ENCODE measurements at places on chromosomes 12 and 14.

DNA sequence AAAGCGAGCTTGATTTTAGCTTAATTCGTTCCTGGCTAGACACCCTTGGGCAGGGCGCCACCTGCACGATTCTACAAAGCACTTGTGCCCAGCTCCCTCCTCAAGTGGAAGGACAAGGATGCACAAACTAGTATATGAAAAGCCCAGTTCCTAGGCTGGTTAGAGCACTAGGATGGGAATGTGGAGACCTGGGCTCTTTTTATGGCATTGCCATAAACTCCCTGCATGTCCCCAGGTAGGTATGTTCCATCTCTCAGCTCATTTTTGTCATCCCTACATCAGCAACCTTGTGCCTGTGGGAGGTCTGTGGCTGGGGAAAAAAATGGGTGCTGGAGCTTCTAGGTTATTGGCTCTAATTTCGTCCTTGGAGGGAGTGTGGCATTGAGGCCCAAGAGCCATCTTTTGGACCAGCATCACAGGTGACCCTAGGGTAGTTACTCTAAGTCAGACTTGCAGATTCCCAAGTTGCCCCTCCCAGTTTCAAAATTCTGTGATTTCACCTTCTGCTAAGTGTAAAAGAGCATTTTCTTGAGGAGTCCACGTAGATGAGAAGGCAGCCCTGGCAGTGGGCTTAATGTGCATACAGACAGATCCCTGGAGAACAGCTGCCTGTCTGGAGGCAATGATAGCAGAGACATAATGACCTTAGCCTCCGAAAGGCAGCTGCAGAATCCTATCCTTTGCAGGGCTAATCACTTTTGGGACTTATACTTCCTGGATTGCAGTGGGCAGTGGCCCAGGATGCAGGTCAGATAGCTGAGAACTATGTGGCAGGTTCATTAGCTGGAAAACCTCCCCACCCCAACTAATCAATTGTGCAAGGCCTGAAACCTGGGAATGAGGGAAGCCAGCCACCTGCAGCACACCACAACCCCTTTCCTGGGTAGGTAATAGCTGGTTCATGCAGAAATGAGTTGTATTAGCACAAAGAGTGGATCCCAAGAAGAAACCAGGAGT, 47.6 kb upstream of the BDKRB2 start:
- DNase-seq, result no peak

DNA sequence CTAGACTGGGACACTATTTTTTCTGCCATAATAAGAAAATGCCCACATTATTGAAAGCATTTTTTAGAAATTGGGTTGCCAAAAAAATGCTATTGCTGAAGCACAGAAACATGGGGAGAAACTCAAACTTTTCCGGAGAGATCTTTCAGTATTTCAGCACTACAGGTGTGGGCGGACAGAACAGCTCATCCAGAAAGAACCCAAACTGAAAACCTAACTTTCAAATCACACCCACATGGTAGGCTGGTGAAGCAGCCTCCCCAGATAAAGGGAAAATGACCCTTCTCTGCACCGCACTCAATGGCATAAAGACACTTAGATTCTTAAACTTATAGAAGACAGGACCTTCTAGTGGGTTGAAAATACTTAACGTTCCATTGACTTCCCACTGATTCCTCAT, 62.3 kb upstream of the TMPO start:
- DNase-seq, result no peak

DNA sequence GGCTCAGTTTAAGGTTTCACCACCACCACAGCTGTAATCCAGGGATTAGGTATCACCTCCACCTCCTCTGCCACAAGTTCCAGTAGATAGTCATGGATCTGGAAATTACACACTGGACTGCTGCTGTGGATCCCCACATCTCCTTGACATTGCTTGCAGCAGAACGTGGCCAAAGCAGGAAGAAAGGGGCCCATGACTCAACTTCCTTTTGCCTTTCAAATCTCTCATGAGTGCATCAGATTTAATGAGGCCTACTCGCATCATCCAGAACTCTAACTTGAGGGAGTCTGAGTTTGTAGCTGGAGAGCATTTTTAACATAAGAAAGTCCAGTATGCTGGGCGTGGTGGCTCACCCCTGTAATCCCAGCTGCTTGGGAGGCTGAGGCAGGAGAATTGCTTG, 29.2 kb upstream of the TMED10 start:
- no peak for DNase-seq

- DNase-seq, result no peak
These were observed 41.5 kb upstream of the GLIPR1 start for GRCh38 chr12:75439048-75439447.

- DNase-seq, result no peak
These were observed 222.9 kb downstream of the SLC15A4 start for GRCh38 chr12:128600886-128601285.

GRCh38 chr12:6346942-6347341, 5.1 kb upstream of the TNFRSF1A start:
- no peak for DNase-seq

GRCh38 chr12:21301-22189, 45.0 kb upstream of the IQSEC3 start:
- no peak for DNase-seq

- DNase-seq, result no peak
These were observed 364.8 kb downstream of the TMEM121 start for GRCh38 chr14:105891221-105891602.

DNA sequence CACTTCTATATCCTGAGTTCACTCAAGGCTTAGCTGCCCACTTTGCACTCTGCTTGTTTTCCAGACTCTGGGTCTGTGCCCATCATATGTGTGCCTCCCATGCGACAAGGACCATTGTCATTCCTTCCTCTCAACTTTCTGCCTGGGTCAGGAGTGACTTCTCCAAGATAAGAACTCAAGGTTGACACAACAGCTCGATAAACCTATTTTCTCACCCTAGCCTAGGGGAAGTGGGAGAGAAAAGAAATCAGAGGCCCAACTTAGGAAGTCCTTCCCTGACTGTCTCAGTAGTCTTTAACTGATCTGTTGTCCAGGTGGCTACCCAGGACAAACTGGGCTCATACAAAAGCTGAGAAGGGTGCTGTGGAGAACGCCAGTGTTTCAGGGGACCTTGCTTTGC, 1.7 kb downstream of the SMUG1 start:
- no peak for DNase-seq

GRCh38 chr12:33605757-33606156, 166.1 kb upstream of the SYT10 start:
- DNase-seq, result no peak

- no peak for DNase-seq
These were observed 479.8 kb downstream of the FUT8 start for GRCh38 chr14:65892315-65892714.

GRCh38 chr14:66239589-66239988, 246.6 kb upstream of the CCDC196 start:
- no peak for DNase-seq

GRCh38 chr14:21279783-21280182, at the start of gene RPGRIP1:
Gene RPGRIP1, plus strand, starts transcription at chr14:21280083. Its CDS starts 7,894 bp downstream, at chr14:21287977.
- no peak for DNase-seq

DNA sequence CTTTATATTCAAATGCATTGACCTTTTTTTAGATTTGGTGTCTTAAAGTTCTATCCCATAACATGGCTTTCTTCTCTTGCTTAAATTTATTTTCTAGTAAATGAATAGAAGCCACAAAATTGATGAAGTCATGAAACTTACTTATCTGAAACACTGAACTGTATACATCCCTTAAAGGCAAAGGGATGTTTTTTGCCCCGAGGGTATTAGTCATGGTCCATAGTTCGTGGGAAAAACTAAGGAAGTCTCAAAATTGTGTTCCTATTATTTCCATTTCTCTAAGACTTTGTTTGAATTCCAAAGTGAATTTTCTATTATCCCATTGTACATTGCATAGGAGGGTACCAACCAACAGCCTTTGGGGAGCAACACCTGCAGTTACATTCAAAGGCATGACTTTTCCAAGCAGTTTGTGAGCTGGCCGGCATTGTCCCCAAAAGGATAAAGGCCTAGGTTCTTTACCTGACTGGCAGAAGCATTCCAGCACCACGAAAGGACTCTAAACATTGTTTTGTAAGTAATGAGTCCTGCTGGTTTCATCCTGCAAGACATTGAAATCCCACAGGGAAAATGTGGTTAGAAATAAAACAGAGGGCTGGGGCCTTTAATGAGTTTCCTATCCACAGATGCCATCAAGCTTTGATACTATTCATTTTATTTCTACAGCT, 473.5 kb downstream of the PRKD1 start:
- no peak for DNase-seq

DNA sequence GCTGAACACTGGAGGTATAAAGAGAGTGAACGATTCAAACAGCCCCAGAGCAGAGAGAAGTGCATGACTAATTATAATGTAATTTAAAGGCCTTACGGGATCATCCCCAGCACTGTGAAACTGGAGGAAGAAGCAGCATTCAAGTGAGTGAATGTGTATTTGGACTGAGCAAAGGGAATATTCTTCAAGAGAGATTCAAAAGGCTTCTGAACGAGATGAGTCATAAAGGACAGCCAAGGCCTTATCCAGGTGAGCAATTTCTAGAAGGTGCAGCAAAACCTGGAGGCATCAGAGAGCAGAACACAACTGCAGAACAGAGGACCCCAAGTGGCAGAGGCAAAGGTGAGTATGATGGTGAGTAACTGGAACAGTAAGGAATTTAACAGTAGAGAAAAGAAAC, 127.2 kb downstream of the BCAT1 start:
- DNase-seq, result no peak

- no peak for DNase-seq
These were observed 5.0 kb upstream of the C1RL start for GRCh38 chr12:7114008-7114407.

- DNase-seq, result no peak
These were observed 166.7 kb downstream of the RAD51B start for GRCh38 chr14:67986131-67986841.

DNA sequence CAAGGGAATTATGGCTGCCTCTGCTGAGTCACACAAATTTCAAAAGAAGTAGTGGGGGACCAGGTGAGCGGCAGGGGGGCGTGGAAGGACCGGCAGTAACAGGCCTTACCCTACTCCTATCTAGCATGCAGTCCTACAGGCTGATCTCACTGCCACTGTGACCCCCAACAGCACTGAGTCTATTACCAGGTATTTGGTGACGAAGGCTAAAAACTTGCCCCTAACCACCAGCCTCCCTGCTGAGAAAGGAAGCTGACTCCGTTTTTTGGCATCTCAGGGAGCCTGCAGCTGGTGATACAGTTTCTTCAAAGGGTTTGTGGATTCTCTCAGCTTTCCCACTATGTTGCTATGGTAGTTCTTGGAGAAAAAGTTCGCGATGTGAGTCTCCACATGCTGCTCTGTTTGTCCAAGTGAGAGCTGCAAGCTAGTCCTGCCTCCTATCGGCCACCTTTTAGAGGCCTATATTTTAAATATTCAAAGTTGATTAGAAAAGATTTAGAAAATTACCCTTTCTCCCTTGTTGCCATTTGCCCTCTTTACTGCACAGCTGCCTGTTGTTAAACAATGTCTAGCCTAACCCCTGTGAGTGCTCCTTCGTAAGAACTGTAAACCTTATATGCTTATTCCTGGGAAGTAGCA, 57.1 kb upstream of the SLCO1B1 start:
- no peak for DNase-seq

DNA sequence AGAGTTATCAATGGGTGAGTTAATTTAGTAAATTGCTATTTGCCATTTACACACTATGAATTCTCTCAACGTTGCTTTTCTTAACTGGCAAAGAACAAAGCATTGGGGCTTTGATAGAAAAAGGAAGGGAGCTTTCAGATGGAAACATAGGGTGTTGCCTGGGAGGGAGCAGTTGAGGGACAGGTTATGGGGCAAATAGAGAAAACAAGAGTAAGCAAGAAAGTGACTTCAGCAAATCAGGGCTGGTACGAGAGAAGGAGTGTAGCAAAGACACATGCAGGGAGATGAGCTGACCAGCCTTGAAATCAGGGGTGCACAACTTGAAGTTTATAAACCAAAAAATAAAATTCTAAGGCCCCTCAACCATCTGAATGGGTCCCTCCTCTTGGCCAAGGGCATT, 15.7 kb downstream of the ESR2 start:
- no peak for DNase-seq

DNA sequence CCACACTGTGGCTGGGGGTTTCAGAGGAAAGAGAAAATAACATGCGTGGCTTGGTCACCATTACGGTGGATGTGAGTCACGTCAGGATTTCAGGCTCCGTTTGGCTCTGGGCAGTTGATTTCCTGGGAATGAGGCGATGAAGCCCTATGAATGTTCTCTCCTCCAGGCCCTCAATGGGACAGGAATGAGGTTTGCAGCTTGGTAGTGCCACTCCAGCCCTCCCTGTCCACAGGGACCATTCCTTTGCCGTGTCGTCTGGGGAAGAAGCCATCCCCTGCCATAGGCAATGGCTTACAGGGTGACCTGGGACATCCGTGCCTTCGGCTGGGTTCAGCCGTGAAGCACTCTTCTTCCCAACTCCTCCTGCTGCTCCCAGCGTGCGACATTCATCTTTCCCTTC, 95.0 kb downstream of the FBXL14 start:
- no peak for DNase-seq

GRCh38 chr14:95072310-95072905, 84.9 kb downstream of the DICER1 start:
- no peak for DNase-seq

DNA sequence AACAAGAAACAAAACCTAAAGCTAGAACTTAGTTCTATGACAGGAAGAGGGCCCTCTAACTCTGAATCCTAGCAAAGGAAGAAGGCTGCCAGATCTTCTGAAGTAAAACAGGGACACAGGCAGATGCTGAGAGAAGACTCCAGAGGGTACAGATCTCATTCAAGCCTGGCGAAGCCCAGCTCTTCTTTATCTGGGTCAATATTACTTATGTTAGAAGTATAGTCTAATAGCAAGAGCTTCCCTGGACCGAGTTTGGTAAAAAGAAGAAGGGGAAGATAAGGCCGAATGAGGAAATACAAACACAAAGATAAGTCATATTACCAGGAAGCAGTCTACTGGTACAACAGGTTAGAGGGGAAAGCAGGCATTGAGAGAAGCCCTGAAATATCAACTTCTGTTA, 79.9 kb upstream of the CCDC91 start:
- no peak for DNase-seq

DNA sequence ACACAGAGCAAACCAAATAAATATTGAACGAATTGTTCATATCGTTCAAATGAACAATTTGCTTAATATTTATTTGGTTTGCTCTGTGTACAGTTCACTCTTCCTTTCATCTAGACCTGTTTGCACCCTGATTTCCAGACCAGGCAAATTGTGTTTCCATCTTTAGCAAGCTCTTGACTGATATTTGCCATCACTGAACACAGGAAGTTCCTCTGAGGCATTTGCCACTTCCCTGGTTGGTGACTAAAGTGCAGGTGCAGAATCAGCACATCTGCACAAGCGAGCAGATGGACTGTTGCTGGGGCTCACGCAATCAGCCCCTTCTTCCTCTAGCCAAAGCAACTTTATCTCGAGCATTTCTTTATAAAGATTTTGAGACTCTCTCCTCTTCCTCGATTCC, 112.9 kb downstream of the DAAM1 start:
- DNase-seq, result no peak

Data from cortex of kidney (tissue), 1 donor.